ENCODE measurements at places on chromosomes 16 and 17.

DNA sequence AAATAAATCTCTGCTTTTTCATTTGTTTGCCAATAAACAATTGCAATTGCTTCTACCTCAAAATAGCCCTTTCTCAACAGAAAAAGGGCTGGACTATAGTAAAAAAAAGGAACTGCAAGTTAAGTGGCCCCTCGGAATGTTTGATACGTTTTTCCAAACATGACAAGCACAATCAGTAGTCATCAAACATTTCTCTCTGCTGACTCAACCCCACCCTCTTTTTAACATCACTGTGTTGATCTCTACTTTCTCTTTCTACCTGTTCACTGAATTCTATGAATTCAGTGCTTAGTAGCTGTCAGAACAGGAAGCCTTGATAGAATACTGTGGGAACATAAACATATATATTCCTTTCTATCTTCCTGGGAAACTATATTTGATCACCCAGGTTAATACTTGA, 116.5 kb upstream of the AXIN2 start:
- no peak for DNase-seq

DNA sequence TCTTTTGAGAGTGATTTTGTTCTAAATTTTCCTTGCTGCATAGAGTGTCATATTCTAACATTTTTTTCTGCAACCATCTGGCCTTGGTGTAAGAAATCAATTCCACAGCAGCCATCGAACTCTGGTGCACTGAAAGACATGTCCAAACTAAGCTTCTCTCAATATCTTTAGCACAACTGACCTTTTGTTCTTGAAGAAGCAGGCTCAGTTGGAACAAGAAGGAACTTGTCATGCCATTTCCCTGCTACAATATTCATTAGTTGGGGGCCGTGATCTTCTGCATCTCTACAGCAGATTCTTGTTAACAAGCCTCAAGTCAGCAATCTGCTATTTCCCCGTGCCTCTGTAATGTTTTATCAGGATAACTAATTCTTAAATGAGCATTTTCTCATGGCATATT, 1305.6 kb downstream of the CDH11 start:
- no peak for DNase-seq

DNA sequence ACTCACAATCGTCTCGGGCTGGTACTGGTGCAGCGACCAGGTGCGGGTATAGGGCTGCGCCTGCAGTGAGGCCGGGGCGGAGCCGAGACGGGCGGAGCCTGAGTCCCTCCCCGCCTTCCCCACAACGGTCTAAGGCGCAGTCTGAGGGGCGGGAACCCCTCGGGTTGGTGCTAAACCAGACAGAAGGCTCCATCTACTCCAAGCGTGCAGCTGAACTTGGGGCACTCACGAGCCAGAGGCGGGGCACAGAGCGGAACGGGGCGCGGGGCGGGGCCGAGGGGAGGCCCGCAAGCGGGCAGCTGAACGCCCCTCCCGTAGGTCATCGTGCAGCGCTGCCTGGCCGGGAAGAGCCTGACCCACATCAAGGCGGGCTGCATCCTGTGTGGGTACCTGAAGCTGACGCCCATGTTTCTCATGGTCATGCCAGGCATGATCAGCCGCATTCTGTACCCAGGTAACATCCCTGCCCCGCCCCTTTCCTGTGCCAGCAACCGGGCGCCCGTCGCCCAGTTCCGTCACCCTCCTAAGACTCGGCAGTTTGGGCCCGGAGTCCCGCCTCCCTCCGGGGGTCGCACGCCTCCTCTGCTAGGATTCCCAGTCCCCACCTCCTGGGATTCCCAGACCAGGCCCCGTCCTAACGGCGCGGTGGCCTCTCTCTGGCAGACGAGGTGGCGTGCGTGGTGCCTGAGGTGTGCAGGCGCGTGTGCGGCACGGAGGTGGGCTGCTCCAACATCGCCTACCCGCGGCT, 5.0 kb downstream of the SLC5A2 start:
- peak; percentile 48 for DNase-seq

- DNase-seq = no peak
Measured at GRCh38 chr17:47959825-47960655, 2.4 kb upstream of the PRR15L start.
